Dermis blood vessel endothelial cell (primary cell): ENCODE measurements at places on chromosomes 2 and 18.

DNA sequence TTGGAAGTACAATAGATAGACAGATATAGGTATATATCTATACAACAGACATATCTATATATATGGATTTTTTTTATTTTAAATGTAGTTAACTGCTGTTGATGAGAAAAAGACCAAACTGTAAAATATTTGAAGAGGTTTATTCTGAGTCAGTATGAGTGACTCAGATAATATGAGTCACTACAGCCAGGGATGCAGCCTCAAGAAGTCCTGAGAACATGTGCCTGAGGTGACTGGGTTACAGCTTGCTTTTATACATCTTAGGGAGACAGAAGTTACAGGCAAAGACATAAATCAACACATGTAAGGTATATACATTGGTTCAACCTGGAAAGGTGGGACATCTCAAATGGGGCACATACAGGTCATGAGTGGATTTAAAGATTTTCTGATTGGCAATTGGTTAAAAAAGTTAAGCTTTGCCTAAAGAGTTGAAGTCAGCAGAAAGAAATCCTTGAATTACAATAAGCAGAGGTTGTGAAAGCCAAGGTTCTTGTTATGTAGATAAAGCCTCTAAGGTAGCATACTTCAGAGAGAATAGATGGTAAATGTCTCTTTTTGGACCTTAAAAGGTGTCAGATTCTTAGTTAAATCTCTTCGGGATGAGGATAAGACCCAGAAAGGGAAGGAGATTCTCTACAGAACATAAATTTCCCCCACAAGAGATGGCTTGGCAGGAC, 149.9 kb downstream of the RBM43 start:
- DNase-seq: no peak

DNA sequence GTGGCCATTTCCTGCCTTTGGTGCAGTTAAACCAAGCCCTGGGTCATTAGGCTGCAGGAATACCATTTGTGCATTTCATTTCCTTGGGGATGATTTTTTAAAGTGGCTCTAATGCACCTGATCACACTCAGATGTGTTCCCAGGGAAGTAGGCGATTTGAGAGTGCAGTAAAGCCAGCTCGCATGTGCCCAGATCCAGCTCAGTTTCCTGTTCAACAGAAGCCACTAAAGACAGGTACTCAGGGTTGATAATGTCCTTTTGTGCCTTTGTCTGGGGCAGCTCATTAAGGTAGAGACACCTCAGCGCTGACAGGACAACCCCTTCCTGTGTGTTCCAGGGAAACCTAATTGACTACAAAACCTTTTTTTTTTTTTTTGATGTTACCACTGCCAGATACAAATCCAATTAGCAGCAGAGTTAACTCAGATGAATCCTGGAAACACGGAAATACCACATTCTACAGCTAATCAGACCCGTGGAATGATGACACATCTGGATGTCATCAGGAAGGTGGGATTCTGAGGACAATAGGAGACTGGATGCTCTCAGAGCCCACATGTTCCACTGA, 15.2 kb upstream of the CHRNA1 start:
- DNase-seq: peak; percentile 62

DNA sequence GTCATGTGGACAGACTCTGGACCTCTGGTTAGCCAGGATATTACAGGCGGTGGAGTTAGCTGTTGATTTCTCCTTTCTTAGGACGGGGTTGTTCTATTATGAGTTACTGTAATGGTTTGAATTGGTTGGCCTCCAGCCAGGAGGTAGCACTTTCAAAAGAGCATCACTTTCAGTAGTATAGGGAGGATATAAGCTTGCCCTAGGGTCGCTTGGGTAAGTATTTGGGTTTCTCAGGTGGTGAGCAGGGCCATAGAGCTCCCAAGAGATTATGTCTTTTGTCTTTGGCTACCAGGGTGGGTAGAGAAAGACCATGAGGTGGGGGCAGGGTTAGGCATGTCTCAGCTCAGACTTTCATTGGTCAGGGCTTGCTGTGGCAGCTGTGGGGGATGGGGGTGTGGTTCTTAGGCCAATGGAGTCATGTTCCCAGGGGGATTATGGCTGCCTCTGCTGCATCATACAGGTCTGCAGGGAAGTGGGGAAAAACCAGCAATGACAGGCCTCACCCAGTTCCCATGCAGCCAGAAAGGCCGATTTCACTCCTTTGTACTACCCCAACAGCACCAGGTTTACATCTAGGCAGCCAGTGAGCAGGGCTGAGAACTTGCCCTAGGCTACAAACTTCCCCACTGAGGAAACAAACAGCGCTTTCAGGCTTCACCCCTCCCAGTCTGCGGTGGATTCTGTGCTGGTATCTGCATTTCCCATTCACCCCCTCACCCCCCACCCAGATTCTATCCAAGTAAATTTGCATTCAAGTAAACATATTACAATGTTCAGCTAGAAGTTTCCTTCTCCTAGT, 89.4 kb upstream of the SLC38A11 start:
- DNase-seq: no peak

- no peak for DNase-seq
Measured at GRCh38 chr2:178173657-178174056, 20.7 kb upstream of the OSBPL6 start.
